ENCODE measurements at places on chromosomes 7 and 10.

GRCh38 chr10:49012603-49013002 is 73.0 kb upstream of the LRRC18 start:
- no peak for DNase-seq

DNA sequence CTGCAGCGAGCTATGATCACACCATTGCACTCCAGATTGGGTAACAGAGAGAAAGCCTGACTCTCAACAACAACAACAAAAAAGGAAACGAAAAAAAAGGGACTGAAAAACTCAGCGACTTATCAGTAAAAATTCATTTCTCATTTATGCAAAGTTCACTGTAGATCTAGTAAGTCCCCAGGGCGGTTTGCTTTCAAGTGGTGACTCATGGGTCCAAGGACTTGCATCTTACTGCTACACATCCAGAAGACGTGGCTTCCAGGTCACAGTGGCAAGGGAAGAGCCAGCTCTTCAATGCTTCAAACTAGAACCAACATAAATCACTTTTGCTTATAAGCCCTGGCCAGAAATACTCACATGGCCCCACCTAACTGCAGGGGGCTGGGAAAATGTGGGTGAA is 178.3 kb upstream of the AUTS2 start:
- DNase-seq = no peak

DNA sequence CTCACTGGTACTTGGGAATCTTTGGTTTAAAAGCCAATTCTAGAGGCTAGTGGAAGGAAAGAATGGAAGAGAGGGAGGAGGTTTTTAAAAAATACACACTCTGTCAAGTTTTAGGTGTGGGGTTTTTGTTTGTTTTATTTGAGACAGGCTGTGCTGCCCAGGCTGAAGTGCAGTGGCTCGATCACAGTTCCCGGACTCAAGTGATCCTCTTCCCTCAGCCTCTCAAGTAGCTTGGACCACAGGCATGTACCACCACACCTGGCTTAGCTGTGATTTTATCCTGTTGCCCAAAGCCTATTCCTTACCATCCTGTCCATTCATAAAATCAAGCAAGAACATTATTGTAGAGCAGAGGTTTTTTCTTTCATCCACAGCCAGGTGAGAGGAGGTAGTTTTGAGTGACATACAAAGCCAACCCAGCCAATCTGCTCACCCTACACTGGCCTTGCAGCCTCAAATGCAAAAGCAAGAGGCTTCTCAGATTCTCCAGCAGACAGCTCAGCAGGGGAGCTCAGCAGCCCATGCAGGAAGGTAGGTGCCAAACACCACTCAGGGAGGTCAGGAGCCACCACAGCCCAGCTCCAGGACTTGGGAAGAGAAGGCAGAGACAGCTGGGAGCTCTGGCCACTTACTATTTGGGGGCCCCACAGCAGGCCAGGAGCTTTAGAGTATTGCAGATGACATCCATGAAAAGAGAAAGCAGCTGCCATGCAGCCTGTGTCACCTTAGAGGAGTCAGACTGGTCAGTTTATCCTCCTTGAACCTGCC is 65.8 kb downstream of the TMEM209 start:
- no peak for DNase-seq

- DNase-seq = no peak
Measured at GRCh38 chr10:121452581-121452980, 145.7 kb downstream of the FGFR2 start.

- peak; percentile 25 for DNase-seq
Measured at GRCh38 chr7:52540041-52540440, 495.4 kb upstream of the POM121L12 start.

- no peak for DNase-seq
Measured at GRCh38 chr7:104482362-104483037, 154.1 kb downstream of the LHFPL3 start.

DNA sequence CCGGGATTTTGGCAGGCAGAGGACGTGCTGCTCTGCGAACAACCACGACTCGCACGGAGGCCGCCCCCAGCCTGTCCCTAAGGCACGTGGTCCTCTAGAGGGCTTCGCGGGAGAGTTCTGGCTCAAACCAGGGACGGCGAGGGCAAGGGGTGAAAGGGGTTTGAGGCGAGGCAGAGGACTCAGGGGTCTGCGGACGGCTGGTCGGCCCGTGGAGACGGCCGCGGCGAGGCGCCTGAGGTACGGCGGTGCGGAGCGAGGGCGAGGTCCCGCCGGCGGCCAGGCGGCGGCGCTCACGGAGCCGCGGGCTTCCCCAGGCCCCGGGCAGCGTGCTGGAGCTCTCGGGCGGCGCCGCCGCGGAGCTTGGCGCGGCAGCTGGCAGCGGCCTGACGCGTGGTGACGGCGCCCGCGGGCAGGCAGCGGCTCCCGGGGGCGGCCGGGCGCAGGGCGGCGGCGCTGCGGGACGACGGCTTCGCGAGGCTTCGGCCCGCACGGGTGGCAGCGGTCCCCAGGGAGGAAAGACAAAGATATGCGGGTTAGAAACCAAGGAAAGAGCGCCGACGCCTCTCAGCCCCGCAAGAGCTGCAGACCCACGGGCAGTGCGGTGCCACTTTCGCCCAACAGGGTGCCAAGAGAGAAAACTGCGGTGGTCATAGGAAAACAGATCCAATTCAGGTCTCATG is 44.8 kb downstream of the ZNF800 start:
- DNase-seq = peak; percentile 59

- no peak for DNase-seq
Measured at GRCh38 chr10:16519250-16519907, 2.3 kb downstream of the C1QL3 start.

DNA sequence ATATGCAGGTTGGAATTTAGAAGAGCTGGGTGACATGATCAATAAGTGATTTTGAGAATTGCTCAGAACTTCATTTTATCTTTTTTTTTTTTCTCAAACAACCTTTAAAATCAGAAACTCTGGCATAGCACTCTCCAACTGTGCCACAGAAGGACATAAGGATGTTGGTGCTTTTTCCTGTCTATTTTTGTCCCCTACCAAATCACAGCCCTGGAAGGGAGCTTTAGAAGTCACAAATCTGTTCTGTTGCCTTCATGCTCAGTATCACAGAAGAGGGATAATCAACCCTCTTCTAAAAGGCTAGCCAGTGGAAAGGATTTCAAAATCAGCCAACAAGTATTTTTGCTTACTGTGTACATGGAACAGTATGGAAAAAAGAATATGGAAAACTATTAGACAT is 14.8 kb upstream of the NRP1 start:
- DNase-seq = no peak

DNA sequence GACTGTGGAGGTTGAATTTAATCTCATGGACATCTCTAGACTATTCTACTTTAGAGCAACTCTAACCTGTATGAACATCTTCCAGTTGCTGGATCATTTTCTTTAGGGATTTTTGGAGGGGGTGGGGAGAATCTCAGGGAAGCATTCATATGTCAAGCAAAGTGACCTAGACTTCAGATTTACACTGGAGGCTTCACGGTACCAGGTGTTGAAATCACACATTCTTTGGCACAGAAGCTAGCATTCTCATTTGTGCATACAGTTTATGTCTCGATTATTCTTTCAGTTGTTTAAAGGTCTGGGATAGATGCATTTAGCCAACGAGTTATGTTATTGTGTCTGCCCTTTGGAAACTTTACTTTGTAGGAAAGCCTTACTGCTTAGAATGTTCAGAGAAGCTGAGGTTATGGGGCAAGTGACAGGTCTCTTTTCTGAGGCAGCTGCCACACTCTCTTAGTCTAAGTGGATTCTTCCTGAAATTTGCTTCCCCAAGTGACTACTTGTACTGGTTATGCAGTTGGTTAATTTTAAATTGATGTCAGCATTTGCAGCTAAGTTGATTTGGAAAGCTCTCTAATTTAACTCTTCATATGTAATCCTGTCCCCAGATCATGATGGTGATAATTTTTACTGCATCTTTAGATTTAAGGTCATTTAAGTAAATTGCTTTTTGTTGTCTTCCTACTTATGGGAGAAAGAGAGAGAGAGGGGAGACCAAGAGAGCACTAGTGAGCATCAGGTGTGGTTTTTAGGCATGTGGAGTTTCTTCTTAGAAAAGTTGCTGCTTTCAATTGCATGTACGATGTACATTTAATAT is 153.8 kb downstream of the PRKG1 start:
- DNase-seq = no peak

DNA sequence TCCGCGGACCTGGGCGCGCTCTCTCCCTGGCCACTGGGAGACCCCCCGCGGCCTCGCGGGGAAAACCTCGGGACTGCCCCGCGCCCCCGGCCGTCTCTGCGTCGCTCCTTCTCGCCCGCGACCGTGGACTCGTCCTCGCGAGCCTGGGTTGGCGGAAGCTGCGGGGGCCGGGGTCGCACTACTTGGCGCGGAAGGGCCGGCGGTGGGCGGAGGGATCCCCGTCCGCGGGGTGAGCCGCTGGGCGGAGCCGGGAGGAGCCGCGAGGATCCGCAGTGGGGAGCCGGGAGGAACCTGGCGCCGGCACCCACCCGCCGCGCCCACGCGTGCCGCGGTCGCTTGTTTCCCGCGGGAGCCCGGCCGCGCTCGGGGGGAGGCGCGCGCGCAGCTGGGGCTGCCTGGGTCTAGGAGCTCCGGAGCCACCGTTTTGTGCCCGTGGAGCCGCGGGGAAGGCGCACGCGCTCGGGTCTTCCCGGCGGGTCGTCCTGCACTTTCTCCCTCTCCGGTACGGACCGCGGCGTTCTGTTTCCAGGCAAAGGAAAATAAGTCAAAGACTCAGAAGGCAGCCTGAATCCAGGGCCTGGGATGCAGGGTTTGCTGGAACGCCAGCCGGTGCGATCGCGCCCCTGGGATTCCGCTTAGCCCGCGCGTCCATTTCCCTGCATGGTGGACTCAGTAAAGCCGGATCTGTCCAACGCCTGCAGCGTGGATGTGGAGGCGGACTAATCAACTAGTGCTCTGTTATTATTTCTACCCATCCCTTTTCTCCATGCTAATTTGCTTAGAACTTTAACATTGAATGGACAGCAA is 28.7 kb upstream of the KMT2C start:
- peak; percentile 84 for DNase-seq

DNA sequence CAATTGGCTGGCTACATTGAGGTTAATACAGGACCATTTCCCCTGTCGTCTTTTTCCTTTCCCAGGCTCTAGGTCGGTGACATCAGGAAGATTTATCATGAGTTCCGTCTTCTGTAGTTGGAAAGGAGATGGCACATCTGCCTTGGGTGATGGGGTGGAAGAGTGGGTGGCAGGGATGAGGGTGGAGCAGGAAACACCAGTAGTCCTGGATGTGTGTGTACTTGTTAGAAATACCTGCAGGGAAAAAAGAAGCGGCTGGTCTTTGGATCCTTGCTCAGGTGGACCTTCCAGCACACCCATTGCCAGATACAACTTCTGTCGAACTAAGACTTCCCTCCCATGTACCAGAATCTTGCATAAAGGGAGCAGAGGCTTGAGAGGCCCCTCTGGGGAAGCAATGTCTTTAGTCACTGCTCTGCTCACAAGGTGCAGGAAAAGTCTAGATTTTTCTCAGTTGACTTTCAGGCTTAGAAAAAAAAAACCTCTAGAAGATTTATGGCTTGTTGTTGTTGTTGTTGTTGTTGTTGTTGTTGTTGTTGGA is 516.8 kb upstream of the GALNT17 start:
- no peak for DNase-seq

- no peak for DNase-seq
Measured at GRCh38 chr10:76553263-76554032, 1084.2 kb downstream of the KCNMA1 start.

DNA sequence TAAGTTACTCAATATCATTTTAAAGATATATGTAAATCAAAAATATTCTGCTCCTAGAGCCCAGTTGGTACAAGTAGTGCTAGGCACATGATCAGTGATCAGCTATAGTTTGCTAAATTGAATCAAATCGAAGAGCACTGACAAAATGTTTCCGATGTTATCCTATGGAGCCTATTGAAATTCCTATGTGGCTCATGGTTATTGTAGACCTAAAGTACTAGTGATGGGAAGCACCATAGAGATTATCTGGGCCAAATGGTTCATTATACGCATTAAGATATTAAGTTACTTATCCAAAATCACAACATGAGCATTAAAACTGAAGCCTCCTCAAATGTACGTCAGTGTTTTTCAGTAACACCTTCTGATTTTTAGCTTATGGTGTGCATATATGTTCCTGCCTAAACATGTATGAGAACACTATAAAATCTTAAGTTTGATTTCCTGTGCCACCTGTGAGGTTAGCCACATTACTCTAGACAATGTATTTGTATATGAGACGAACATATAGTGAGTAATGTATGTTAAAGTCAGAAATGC is 103.2 kb downstream of the IQUB start:
- no peak for DNase-seq

GRCh38 chr10:34590793-34591192 is 224.3 kb downstream of the PARD3 start:
- DNase-seq = no peak

GRCh38 chr10:17412323-17412722 is 42.1 kb downstream of the ST8SIA6 start:
- DNase-seq = no peak

DNA sequence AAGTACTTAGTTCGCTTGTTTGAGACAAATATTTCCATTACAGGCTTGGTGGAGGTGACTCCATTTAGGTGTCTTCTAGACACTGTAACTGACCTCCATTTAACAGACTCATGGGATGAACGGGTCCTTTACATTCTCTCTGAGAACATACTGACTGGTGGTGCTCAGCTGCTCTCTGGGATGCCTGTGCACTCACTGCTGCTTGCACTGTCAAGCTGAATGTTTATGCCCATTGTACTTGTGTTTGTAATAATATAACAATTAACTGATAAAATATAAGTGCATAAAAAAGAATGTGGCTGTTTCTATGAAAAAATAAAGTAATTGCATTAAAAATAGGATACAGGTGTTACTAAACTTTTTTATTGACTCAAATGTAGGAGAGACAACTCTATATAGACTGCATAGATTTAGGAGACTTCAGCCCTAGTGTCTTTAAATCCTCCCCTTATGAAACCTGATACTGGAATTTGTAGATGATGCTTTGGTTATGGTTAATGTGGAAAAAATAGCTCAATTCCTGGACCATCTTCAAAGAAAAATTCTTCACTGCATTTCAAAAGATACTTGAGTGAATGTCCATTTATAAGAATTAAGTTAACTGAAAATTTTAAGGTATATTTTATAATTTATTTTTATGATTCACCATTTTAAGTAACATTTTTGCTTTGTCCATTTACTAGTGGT is 85.4 kb downstream of the CDK14 start:
- DNase-seq = peak; percentile 69

DNA sequence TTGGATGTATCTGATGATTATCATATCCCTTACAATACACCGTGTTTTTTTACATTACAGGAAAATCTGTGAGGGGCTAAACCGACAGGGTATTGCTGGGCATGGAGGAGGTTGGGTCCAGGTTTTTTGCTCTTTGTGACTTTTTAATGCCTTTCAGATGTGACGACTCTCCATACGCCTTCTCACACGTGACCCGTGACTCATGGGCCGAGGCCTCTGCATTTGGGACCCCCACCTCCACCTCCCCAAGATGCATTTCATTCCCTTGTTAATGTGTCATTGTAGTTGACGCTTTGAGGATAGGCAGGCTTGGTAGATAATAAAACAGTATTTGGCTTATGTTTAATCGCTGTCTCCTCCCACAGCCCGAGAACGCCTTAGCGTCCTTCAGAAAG is 95.3 kb downstream of the CUX1 start:
- DNase-seq = no peak

DNA sequence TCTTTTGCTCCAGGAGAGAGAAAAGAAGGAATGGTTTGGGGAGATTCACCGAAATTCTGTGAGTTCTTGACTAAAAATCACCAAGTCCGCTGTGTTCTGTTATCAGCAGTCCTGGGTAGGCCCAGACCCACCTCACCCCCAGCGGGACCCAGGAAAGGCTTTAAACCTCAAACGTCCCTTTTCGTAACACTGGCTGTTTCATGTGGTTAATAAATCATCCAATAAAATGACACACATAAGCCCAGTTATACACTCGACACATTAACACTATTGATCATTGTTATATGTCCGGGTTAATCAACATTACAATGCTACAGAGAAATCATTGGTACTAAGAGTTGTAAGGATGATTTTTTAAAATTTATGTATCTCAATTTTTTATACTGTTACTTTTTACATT is 25.2 kb downstream of the DIP2C start:
- DNase-seq = no peak
